ENCODE measurements at places on chromosomes 4 and X. TPM values are rescaled to one million over a fixed set of nuclear protein-coding genes. Genes with fewer than 3 reads are reported as not detected.

The ADGRL3 gene
- total RNA-seq: not detected

The FATE1 gene
- total RNA-seq: not detected

The GAGE12F gene
- total RNA-seq: not detected

The ZIC3 gene
- total RNA-seq: not detected

DNA sequence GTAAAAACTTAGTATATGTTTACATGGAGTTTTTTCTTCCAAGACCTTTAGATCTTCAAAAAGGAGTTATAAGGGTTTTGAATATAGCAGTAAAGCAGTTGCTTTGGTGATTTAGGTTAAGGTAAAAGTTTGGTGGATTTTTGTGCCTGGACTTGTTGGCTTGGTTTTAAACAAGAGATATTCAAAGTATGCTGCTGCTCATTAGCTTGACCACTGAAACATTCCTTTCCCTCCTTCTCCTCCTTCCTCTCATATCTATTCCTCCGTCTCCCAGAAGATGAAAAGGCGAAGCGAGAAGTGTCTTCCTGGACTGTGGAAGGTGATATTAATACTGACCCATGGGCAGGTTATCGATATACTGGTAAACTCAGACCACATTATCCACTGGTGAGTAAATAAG is 38.4 kb downstream of the METAP1 start:
- DNase-seq: no peak
- H3K4me1 ChIP-seq: peaks cover 9% of the 10 kb centered on the region
- no peaks in the 10 kb centered on the region for H3K27me3 ChIP-seq
- no peak overlapping the region for H3K4me3 ChIP-seq
- peaks cover 60% of the 10 kb centered on the region for H3K36me3 ChIP-seq

- peaks cover 13% of the 10 kb centered on the region for H3K4me1 ChIP-seq
- H3K36me3 ChIP-seq: peaks cover 2% of the 10 kb centered on the region
- peak overlapping the region; percentile 74 for H3K27ac ChIP-seq
- peak overlapping the region; percentile 61 for H3K4me3 ChIP-seq
- peaks cover 2% of the 10 kb centered on the region for H3K27me3 ChIP-seq
- DNase-seq: no peak
Observed at GRCh38 chrX:149903889-149904748, 23.1 kb downstream of the MAGEA8 start.

GRCh38 chr4:87882861-87883260 is 50.1 kb downstream of the MEPE start:
- H3K36me3 ChIP-seq: no peaks in the 10 kb centered on the region
- no peak for DNase-seq
- H3K4me1 ChIP-seq: no peaks in the 10 kb centered on the region
- no peak overlapping the region for H3K4me3 ChIP-seq
- no peak overlapping the region for H3K27ac ChIP-seq
- H3K27me3 ChIP-seq: peaks cover 37% of the 10 kb centered on the region

- DNase-seq: no peak
- no peaks in the 10 kb centered on the region for H3K27me3 ChIP-seq
- H3K27ac ChIP-seq: no peak overlapping the region
- H3K36me3 ChIP-seq: no peaks in the 10 kb centered on the region
- H3K4me3 ChIP-seq: no peak overlapping the region
Observed at GRCh38 chr4:106424426-106424825, 55.8 kb upstream of the GIMD1 start.

- no peak overlapping the region for H3K4me3 ChIP-seq
- no peaks in the 10 kb centered on the region for H3K36me3 ChIP-seq
- no peaks in the 10 kb centered on the region for H3K27me3 ChIP-seq
- no peak overlapping the region for H3K27ac ChIP-seq
Observed at GRCh38 chr4:188459381-188459780, 320.1 kb downstream of the TRIML1 start.

DNA sequence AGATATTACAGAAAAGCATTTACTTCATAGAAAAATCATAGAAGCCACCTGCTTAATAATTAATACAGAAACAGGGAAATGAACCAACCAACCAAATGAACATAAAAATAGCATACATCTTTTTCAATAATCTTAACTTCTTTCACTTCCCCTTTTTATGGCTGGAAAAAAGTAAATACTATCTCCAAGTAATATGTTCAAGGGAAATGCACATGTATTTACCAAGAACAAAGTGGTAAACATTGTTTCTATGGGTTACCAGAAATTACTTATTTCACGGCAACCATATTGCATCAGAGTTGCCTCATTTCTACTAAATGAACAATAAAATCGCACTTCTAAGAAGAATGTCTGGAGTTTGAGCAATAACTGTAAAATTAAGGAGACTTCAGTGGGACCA is 321.3 kb downstream of the TMA16 start:
- no peaks in the 10 kb centered on the region for H3K36me3 ChIP-seq
- no peaks in the 10 kb centered on the region for H3K27me3 ChIP-seq
- no peak for DNase-seq
- no peak overlapping the region for H3K4me3 ChIP-seq

- no peak for DNase-seq
- H3K27me3 ChIP-seq: peaks cover 4% of the 10 kb centered on the region
- no peak overlapping the region for H3K27ac ChIP-seq
- H3K4me1 ChIP-seq: peaks cover 3% of the 10 kb centered on the region
Observed at GRCh38 chr4:164700471-164700870, 53.5 kb upstream of the SMIM31 start.

- H3K36me3 ChIP-seq: no peaks in the 10 kb centered on the region
- H3K27ac ChIP-seq: no peak overlapping the region
- H3K4me3 ChIP-seq: no peak overlapping the region
- H3K4me1 ChIP-seq: no peaks in the 10 kb centered on the region
- H3K27me3 ChIP-seq: no peaks in the 10 kb centered on the region
- no peak for DNase-seq
Observed at GRCh38 chr4:186604124-186604807, 48.9 kb upstream of the MTNR1A start.

DNA sequence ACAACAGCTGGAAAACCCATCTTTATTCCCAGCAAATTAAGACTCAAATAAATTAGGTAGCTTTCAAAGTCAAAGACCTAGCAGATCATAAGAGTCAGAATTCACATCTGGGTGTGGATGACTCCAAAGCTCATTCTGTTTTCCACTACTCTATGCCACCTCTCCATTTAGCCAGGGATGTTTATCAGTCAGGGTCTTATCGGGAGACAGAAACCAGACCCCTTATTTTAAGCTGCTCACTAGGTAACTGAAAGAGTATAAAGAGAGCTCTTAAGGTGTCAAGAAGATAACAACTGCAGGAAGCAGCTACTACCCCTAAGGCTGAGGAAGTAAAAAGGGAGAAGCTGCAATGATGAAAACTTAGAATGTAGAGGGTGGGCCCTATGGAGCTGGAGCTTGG is 333.7 kb upstream of the KLF3 start:
- peaks cover 2% of the 10 kb centered on the region for H3K36me3 ChIP-seq
- H3K4me1 ChIP-seq: peaks cover 9% of the 10 kb centered on the region

DNA sequence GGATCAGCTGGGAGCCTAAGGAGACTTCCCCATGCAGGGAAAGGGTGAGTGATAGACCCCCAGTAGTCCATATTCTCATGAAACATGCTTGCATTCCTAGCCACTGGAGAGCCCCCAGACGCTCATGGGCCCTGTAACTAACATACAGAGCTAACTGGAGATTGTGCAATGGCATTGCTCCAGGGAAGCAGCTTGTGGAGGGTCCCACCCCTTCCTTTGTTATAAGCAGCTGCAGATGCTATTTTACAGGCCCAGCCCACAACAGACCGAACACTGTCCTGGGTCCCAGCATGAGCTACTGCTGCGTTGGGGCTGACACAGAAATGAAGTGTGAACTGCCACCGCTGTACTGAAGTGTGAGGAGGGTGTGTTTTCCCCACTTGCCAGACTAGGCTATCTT is 1465.7 kb upstream of the DIAPH2 start:
- no peak for DNase-seq
- no peak overlapping the region for H3K27ac ChIP-seq
- no peaks in the 10 kb centered on the region for H3K4me1 ChIP-seq
- H3K36me3 ChIP-seq: no peaks in the 10 kb centered on the region
- no peaks in the 10 kb centered on the region for H3K27me3 ChIP-seq

GRCh38 chrX:50586980-50587379 is 116.4 kb upstream of the DGKK start:
- DNase-seq: no peak
- no peak overlapping the region for H3K27ac ChIP-seq
- H3K27me3 ChIP-seq: peaks cover 10% of the 10 kb centered on the region

DNA sequence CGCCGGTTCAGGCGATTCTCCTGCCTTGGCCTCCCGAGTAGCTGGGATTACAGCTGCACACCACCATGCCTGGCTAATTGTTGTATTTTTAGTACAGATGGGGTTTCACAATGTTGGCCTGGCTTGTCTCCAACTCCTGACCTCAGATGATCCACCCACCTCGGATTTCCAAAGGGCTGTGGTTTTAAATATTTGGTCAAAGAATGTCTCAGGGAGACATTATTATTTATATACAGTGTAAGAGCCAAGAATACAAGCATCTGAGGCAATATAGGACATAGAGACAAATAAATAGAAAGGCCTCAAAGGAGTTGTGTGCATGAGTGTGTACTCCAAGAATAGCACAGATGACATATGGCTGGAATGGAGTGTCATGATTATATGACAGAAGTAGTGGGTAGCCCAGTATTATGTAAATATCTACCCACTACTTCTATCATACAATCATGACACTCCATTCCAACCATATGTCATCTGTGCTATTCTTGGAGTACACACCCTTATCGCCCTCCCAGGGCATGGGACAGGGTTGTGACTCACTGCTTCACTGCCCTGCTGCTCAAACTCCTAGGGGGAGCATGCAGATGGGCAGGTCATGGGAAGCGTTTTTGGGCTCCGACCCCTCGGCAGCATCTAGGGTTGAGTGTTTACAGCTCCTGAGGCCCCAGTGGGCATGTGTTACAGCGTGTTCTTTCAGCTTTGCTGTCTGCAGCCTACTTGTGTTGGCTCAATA is 1649.8 kb upstream of the PCDH10 start:
- no peak for DNase-seq
- no peaks in the 10 kb centered on the region for H3K36me3 ChIP-seq
- no peak overlapping the region for H3K4me3 ChIP-seq
- no peaks in the 10 kb centered on the region for H3K4me1 ChIP-seq

DNA sequence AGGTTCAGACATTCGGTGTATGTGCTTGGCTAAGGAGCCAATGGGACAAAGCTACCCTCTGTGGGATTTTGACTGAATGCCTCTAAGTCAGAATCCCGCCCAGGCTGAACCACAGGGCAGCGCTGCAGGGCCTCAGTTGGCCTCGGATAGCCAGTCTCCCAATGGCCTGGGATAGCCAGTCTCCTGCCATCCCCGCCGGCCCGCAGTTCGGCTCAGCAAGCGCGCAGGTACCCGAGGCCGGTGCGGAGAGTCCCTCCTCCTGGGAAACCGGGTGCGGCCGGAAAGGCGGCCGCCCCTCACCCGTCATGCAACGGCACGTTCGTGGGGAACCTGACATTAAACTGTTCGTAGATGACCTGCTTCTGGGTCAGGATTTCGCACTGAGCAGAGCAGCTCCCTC is 16.1 kb downstream of the PPEF2 start:
- H3K4me3 ChIP-seq: no peak overlapping the region
- H3K27ac ChIP-seq: no peak overlapping the region
- H3K36me3 ChIP-seq: peaks cover 2% of the 10 kb centered on the region
- H3K27me3 ChIP-seq: peaks cover 7% of the 10 kb centered on the region
- H3K4me1 ChIP-seq: peaks cover 10% of the 10 kb centered on the region

DNA sequence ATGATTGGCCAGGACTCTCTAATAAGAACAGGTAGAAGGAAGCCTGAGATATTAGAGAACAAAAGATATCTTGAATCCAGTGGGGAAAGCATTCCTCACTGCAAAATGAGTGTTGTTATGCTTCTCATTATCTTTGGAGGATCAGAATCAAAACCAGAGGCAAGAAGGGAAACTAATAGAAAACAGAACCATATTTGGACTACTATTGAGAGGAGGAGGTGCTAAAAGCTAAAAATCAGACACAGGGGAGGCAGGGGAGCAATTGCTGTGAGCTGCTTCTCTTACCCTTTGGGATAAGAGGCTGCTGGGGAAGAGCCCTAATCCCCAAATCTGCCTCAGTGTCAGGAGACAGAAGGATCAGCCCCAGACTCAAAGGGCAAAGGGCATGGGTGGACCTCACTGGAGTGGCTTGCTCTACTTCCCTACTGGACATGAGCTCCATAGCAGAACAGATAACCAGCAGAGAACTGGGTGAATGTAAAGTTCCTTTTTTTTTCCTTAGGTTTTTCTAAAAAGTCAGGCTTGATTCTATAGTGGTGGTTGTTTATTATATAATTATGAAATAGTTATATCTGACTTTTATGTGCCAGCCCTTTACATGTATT is 60.1 kb downstream of the SEPTIN11 start:
- H3K27ac ChIP-seq: no peak overlapping the region
- no peaks in the 10 kb centered on the region for H3K27me3 ChIP-seq
- no peak overlapping the region for H3K4me3 ChIP-seq
- H3K36me3 ChIP-seq: peaks cover 18% of the 10 kb centered on the region
- H3K4me1 ChIP-seq: peaks cover 30% of the 10 kb centered on the region
- no peak for DNase-seq

DNA sequence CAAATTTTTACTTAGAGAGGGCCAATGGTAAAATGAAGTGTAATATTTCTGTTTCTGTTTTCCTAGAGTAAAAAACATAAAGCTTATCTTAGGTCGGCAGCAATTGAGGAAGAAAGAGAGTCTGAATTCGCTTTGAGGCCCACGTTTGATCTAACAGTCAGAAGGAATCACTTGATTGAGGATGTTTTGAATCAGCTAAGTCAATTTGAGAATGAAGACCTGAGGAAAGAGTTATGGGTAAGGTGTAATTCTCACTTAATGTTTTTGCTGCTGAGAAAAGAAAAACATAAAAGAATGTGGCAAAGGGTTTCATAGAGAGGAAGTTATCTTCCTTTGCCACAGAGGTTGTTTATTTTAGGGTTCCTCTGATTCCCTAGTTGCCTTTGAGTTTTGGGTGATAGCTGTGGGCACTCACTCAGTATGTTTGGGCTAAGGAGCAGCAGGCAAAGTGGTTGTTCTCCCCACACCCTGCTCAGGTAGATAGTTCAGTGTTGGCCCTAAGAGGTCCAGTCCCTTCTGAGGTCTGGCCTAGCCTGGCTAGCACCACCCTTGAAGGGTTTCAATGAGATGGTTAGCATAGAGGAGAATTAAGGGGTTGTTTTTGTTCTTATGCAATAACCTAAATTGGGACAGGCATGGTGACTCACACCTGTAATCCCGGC is 32.3 kb downstream of the HERC5 start:
- peaks cover 69% of the 10 kb centered on the region for H3K36me3 ChIP-seq
- DNase-seq: no peak
- H3K27ac ChIP-seq: peak overlapping the region; percentile 80
- peaks cover 16% of the 10 kb centered on the region for H3K4me1 ChIP-seq
- no peaks in the 10 kb centered on the region for H3K27me3 ChIP-seq
- no peak overlapping the region for H3K4me3 ChIP-seq

GRCh38 chr4:57044279-57044678 is 65.6 kb downstream of the POLR2B start:
- H3K27me3 ChIP-seq: peaks cover 28% of the 10 kb centered on the region
- DNase-seq: no peak
- H3K36me3 ChIP-seq: no peaks in the 10 kb centered on the region
- H3K4me3 ChIP-seq: no peak overlapping the region

GRCh38 chrX:65900850-65901844 is 138.7 kb downstream of the VSIG4 start:
- peaks cover 23% of the 10 kb centered on the region for H3K4me1 ChIP-seq
- H3K27me3 ChIP-seq: no peaks in the 10 kb centered on the region
- no peak for DNase-seq
